Left hindlimb (tissue), 1 donor: ENCODE measurements at places on chromosomes 2 and 18.

DNA sequence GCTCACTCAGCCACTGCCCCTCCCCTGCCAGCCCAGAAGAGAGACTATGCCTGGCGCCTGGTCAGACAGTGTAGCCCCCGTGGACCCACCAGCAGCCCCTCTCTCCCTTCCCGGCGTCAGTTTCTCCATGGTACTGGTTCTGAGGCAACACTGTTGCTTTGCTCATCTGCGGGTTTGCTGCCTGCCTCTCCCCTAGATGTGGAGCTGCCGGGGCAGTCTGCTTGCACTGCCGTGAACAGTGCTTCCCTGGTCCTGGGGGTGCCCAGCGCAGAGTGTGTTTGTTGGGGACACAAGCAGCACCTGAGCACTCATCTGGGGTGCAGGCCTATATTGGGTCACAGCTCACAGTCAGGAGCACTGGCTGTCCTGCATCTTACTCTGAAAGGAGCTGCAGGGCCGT is 309.9 kb downstream of the NDUFA10 start:
- no peak for DNase-seq

- DNase-seq, result no peak
These were observed 154.7 kb downstream of the MAP2 start for GRCh38 chr2:209578394-209579001.

DNA sequence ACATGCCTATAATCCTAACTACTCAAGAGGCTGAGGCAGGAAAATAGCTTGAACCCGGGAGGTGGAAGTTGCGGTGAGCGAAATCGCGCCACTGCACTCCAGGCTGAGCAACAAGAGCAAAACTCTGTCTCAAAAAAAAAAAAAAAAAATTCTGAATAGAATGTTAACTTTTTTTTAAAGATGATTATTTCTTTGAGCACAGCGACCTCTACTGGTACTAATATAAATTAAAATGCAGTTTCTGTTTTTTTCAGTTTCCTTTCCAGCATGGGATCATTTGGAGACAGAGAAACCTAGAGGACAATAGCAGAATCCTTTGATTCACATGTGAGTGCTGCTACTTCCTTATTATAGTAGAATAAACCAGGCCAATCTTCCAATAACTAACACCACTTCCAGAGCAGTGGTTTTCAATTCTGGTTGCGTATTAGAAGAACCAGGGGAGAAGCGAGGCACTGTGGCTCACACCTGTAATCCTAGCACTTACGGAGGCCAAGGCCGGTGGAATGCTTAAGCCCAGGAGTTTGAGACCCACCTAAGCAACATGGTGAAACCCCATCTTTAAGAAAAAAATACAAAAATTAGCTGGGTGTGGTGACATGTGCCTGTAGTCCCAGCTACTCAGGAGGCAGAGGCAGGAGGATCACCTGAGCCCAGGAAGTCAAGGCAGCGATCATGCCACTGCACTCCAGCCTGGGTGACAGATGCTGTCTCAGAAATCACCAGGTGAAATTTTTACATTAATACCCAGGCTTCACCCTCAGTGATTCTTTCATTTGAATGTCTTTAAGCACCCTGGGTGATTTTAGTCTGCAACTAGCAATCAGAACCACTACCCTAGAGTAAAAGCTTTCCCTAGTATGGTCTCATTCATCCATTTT is 10.1 kb downstream of the SRSF7 start:
- DNase-seq, result no peak

- DNase-seq, result no peak
These were observed 158.2 kb upstream of the MYCN start for GRCh38 chr2:15782009-15782751.

DNA sequence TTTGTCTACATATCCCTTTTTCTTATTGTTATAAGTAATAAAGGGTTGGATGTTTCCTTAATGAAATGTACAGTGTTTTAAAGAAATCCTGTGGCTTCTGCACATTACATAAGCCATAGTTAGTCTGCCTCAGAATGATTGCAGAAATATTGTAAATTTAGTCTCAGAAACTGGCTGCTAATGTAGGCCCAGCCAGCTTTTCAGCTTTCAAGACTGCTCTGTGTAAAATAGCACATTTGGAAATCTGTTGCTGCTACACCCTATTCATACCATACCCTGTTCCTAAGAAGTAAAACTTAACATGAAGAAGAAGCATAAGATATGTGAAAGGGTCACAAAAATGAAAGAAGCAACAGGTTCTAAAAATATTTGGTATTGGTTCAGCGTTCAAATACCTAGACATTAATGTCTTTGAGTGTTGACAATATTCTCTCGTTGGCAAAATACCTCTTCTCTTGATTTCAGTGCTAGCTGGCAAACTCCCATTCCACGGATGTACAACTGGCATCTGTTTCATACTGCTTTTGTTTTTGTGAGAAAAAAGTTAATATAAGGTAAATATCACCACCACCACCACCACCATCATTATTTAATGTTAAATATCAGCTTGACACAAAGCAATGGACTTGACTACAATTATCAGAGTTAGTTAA is 19.2 kb upstream of the NCKAP1 start:
- no peak for DNase-seq

DNA sequence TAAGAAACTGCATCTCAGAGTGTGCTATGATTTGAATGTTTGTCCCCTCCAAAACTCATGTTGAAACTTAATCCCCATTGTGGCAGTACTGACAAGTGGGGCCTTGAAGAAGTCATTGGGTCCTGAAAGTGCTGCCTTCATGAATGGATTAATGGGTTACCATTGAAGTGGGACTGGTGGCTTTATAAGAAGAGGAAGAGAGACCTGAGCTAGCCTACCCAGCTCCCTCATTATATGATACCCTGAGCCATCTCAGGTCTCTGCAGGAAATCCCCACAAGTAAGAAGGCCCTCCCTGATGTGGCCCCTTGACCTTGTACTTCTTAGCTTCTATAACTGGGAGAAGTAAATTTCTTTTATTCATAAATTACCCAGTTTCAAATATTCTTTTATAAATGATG is 526.8 kb downstream of the XIRP2 start:
- no peak for DNase-seq

DNA sequence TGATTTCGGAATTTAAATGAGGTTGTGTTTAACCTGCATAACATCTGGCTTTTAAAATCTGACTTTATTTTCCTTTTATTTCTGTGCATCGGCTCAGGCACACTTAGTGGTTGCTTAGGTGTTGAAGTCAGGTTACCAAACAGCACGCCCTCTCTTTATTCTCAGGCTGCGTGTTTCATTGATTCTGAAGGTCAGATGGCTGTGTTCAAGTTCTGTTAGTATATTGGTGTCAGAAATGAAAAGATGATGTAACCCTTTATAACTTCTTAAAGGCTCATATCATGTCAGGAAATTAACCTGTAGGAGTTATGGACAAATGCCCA is 246.5 kb downstream of the LDLRAD4 start:
- DNase-seq, result no peak

DNA sequence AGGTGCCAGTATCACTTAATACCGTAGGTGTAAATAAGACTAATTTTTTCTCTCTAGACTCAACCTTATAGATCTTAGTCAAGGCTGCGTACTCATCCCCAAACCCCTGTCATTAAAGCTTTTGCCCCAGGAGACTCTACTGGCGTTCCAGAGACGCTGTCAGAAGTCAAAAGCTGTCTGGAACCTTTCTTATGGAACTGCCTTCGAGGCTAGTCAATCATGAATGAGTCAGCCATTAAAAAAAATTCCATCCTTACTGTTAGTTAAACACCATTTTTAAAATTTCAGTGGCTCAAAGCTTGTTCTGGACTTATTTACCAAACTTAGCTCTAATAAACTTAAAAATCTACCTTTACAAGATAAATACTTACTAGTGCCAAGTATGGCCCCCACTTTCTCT is 52.1 kb downstream of the SPRED2 start:
- DNase-seq, result no peak

DNA sequence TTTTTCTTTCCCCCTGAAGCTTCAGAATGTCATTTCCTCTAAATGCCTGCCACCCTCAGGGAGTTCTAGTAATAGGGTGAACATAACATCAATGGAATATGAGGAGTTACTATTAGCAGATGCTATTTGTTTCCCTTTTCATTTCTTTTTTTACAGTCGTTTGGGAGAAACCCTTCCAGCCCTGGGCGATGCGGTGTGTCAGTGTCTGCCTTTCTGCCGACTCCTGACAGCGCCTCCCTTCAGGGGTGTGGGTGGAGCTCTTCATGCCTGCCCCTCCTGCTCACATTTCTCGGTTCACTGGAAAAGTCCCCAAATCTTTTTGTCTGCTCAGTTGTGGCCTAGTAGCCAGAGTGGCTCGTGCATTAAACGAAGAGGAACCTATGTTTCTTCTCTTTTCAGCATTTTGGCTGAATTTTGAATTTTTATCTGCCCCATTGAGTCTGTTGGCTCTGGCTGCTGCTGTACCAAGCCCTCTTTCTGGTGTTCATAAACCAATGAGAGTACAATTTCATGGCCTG is 72.3 kb downstream of the FMNL2 start:
- no peak for DNase-seq

- no peak for DNase-seq
These were observed 112.7 kb downstream of the MCFD2 start for GRCh38 chr2:46802665-46803546.

DNA sequence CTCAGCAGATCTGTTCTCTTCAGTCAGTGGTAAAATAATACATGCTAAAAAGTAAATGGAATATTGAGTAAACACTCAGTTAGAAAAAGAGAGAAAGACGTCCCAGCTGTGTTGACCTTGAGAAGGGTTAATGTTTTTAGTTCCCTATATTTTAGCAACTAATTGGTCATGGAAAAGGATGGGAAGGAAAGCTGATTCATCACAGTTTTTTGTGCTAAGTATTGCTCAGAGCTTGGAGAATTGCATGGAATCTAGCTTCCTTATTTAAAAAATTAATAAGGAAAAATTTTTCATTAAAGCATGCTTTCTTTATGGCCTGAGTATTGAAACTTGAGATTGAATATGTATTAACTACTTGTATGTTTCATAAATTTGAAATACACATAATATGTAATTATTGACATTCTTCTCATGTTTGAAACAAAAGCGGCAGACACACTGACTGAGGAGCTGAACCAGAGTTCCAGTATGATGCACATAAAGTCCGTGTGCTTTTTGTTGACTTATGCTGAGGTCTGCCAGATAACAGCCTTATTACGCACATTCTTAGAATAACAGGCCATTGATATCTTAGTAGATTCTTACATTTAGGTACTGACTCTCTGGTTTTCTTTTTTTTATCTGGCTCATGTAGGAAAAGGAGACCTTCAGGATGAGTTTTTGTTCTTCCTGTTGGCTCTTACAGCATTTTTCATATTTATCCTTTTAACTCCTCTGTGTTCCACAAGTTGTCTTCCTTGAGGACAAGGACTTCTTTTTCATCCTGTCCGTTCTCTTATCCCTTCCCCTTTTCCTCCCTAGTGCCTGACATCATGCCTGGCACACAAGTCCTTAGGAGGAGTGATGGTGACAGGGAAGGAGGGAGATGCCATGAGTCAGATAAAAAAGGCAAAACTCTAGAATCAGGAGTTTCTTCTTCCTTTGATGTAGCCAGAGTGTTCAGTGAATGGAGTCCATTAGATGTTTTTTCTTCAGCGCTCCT is 194.1 kb downstream of the PTPRM start:
- DNase-seq, result no peak

GRCh38 chr2:37907501-37908225 is 17.4 kb upstream of the RMDN2 start:
- DNase-seq, result no peak

DNA sequence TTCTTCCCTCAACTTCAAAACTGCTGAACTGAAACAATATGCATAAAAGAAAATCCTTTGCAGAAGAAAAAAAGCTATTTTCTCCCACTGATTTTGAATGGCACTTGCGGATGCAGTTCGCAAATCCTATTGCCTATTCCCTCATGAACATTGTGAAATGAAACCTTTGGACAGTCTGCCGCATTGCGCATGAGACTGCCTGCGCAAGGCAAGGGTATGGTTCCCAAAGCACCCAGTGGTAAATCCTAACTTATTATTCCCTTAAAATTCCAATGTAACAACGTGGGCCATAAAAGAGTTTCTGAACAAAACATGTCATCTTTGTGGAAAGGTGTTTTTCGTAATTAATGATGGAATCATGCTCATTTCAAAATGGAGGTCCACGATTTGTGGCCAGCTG is 8.4 kb downstream of the HOXD8 start:
- no peak for DNase-seq

- DNase-seq, result no peak
These were observed 111.4 kb downstream of the SLC39A10 start for GRCh38 chr2:195768431-195768830.

DNA sequence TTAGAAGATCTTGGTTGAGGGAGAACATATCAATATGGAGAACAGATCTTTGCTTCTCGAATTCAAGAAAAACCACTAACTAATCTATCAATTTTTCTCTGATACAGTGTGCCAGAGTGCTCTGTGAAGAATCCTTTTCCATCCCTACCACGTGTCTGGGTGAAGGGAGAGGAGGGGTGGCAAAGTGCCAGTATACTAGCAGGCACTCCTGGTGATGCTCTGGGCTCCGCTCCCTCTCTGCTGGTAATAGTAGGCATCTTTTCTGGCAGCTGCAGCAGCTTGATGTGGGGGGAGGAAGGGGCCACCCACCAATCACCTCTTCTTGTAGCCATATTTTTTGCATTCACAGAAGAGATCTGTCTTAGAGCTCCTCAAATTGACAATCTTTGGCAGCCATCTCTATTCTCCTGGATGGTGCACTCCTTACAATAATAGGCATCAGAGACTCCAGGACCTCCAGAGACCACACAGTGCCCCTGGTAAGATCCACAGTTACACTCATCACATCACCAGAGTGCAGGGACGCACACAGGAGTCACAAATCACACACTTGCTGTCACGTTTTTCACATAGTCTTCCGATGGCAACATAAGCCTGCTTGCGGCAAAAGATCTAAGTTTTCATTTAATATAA is 15.7 kb downstream of the STK39 start:
- no peak for DNase-seq

- DNase-seq, result no peak
These were observed 106.3 kb upstream of the GATA6 start for GRCh38 chr18:22063102-22063501.

GRCh38 chr2:97910403-97911205 is 85.1 kb downstream of the TMEM131 start:
- no peak for DNase-seq

GRCh38 chr2:233426619-233427342 is 72.5 kb downstream of the DGKD start:
- DNase-seq, result no peak

DNA sequence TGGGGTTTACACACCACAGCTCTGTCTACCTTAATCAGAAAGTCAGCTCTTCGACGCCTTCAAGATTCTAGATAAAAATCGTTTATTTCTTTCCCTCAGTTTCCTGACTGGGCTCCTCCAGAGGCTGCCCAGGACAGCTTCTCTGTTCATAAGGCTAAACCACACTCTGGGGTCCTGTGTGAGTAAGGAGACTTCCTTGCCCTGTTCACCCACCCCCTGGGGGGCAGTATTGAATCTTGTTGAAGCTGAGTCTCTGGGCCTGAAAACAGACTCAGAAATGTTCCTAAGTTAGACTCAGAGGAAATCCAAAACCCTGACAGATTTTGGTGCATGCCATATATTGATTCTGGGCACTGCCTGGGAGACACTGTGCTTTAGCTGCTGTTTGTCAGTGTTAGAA is 43.0 kb downstream of the G6PC2 start:
- no peak for DNase-seq
